Activated CD4-positive, alpha-beta T cell treated with anti-CD3 and anti-CD28 coated beads for 36 hours (primary cell): ENCODE measurements at places on chromosomes 1 and 21. TPM values are rescaled to one million over a fixed set of nuclear protein-coding genes. Genes with fewer than 3 reads are reported as not detected.
A peak's percentile ranks its signal among the peaks of the same experiment; 100 is the strongest.

Gene DBT
- total RNA-seq = 12.8 TPM

Gene AQP10
- total RNA-seq = not detected

Gene LEMD1
- total RNA-seq = 0.79 TPM

Gene PDE9A
- 7.1 TPM for total RNA-seq

DNA sequence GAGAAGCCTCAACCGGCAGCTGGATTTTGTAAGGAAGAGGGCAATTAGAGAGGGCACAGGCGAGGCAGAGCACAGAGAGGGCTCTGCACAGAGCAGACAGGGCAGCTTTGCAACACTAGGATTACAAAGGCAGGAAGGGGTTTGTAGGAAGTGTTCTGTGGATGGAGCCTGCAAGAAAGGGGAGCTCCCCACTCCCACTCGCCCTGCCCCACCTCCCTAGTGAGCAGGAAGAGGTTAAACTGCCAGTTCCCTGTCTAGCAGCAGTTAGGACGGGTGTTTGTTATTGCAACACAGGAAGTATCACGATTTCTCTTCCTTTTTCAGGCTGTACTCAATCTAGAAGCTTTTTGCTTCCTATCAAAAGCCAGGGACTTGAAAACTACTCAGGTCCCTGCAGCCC is 63.3 kb upstream of the LRRC8D start:
- peak; percentile 84 for DNase-seq

DNA sequence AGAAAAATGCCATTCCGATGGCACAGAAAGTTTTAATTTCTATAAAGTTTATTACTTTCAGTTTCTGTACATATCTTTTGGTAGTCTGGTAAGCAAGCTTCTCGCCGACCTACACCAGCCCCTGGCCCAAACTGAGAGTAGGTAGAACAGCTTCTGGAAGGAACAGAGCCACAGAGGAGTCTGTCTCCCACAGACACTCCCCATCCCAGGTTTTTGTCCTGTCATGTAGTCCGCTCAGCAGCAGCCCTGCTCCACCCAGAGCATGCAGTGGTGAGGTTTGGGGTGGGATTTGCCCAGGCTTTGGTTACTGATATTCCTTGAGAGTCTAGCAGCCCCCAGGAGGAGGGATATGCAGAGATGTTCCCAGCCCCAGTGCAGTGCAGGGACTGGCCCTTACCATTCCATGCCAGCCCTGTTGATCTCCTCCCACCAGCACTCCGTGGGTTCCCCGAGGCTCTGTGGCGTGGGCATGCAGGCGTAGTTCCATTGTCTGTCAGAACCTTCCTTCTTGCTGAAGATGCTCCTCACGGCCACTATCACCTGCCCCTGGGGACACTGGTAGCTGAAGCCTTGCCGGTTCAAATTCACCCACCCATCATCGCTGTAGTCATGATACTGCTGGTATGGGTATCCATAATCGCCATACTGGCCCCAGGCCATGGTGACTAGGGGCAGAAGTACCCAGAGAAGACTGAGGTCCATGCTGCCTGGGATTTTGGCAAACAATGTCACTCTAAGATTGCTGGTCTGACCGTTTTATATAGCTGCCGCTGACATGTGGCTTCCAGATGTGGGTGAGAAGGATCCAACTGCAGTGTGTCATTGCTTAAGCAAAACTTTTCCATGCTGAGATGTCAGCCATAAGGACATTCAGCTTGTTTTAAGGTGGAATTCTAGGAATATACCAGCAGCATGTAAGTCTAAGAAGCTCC is at the start of gene DPT:
Gene DPT, minus strand, starts transcription at position 734 of the 932 bp plus-strand sequence. Its CDS starts 32 bp downstream, at position 702.
- no peak for DNase-seq

GRCh38 chr1:165896277-165896676 is 68.9 kb downstream of the UCK2 start:
- DNase-seq = no peak

DNA sequence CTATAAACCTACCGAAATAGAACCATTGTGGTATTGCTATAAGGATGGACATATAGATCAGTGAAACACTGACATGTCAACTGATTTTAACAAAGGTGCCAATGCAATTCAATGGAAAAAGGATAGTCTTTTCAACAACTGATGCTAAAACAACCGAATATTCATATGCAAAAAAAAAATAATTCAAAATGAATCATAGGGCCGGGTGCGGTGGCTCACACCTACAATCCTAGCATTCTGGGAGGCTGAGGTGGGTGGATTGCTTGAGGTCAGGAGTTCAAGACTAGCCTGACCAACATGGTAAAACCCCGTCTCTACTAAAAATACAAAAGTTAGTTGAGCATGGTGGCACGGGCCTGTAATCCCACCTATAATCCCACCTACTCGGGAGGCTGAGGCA is 23.9 kb downstream of the HSF2BP start:
- DNase-seq = no peak

DNA sequence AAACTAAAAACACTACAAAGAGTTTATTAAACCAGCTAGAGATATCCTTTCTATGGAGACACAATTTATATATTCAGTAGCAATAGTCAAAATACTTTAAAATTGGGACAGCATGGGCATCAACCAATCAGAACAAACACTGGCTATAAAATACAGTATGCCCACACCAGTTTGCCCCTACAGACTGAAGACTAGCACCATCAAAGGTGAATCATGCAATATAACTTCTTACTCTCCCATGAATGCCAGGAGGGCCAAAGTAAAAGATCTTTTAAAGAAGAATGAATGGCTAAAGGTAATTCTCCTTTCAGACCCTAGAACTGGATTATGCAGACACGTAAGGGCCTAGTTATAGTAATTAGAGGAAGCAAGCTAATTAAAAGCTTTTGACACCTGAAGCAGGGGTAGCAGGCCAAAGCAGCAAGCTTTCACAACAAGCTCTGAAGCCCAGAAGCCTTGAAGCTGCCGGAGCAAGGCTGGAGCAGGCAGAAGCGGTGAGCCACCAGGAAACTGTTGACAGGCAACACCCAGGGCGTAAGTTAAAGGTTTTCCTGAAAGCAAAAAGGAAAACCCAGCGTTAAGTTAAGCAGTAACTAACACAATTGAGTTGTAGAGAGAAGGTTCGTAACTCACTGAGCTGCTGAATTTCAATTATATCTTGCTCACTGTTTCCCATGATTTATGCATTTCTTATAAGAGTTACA is 99.3 kb downstream of the CDC42BPA start:
- no peak for DNase-seq

DNA sequence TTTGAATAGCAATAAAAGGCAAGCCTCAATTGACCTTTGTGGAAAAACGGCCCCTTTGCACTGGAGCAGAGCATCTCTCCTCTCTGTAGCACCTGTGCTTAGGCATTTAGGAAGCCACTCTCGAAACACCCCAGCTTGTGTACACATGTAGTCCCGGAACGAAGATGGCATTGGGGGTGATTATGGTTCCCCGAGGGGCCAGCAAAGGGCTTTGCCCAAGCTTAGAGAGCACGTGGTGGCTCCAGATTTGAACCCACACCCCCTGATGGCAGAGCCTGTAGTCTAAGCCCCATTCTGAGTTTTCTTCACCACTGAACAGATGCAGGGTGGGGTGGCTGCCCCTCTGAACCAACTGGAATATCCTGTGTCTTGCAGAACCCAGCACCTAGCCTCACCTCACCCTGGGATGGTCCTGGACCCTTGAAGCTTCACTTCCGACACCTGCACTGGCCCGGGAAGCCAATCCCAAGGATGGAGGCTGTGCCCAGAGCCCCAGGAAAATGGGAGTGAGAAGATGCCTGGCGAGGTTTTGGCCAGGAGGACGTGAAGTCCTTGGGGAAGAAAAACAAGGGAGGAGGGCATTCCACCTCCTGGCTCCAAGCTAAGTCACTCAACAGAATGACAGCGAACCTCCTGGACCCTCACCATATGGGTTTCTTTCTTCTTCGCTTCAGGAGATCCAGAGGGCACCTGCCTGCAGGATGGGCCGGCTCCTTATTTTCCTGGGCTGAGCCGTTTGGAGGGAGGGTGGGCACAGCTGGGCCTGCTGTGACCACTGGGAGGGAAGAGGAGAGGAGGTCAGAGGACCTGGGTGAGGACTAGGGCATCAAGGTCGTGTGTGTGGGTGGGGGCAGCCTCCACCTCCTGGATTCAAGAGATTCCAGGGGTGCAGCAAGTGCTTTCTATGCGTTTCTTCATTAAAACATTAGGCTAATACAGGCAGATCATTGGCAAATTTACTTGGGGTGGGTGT is 37.7 kb downstream of the IGFN1 start:
- no peak for DNase-seq

- DNase-seq = no peak
These were observed 19.3 kb downstream of the WNT2B start for GRCh38 chr1:112528076-112528475.

- DNase-seq = peak; percentile 38
These were observed at the start of gene RIPPLY3 for GRCh38 chr21:37006486-37007291. Gene RIPPLY3 (plus strand): TSS chr21:37006702. CDS start chr21:37006773, 71 bp downstream.

- DNase-seq = no peak
These were observed 19.3 kb downstream of the SMYD2 start for GRCh38 chr1:214300149-214300780.

DNA sequence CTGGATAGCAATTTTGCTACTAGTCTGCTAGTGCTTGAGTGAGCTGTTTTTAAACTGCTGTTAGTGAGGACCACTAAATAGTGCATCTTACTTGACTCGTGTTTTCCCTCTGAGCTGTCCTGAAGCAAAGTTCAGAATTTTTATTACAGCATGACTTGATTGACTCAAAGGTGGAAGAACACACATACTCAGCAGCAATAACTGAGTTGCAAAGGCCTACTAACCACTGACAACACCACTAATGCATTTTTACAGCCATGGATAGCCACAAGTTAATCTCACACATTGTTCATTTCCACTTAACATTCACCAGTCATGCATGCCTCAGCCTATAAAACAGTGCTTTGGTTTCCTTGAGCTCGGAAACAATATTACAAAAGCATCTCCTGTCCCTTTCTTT is 148.7 kb downstream of the RUNX1 start:
- no peak for DNase-seq

- DNase-seq = peak; percentile 57
These were observed 53.2 kb upstream of the B3GALNT2 start for GRCh38 chr1:235557495-235557894.

DNA sequence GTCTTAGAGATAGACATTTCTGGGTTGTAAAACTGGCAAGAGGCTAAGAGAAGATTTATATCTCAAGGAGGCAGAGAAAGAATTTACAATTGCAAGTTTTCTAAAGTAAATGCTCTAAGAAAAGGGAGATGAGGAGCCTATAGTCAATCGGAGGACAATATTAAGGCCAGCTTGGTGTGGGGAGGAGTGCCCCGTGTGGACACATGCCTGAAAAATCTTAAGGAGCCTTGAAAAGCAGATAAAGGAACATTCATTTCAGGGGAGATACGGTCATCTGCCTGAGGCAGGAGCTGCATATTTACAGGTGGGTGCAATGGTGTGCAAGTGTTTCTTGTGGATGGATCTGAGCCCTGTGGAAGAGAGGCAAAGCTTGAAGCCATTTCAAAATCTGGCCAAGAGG is 25.6 kb downstream of the FCRL2 start:
- DNase-seq = no peak

DNA sequence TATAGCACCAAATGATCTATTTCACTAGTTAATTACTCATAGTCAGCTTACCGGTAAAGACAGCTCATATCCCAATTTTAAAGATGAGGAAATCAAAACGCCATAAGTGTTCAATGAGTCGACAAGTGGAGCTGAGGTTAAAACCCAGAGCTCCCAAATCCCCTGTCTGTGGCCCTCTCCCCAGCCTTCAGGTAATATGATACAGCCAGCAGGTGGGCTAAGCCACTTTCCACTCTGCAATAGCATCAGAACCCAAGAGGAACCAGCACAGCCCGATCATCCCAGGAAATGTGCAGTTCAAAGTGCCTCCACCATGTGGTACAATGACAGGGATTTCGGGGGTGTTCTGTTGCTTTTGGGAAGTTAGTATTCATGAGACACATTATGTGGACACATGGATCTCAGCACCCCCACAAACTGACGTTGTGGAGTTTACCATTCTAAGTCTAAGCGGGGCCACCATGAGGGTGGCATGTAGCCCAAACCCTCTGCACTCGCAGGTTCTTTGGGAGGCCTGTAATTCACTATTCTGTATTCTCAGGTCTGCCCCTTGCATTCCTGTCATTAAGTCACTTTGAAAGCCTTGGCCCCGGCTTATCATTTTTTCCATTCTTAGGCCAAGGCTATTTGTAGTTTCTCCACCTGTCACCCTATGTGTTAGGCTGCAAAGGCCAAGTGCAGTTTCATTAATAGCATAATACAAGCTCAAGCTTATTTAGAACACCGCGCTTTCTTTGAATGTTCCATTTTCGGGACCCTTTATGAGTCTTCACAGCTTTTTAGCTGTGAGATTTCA is 26.3 kb upstream of the ACTN2 start:
- no peak for DNase-seq

- DNase-seq = peak; percentile 13
These were observed 1.6 kb downstream of the SOX13 start for GRCh38 chr1:204074274-204075138.
